H9 (cell line): ENCODE measurements at places on chromosomes 2 and 18.

DNA sequence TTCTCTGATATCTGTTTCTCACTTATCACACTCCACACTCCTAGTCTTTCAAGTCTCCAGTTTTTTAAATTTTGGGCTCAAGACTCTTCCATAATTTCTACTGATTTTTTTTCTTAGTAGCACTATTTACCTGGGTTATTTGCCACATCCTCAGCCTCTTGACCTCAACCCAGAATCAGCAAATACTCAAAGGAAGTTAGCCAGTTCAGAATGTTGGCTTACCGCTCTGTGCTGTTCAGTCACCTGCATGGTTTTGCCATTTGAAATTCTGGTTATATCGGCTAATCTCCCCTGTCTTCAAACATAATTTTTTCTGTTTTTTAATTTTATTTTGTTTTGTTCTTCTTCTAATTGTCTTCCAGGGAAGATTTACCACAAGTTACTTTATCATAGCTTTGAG lies 412.6 kb downstream of the PTH2R start:
- DNase-seq, result no peak

GRCh38 chr2:221997100-221997499 lies 301.7 kb downstream of the PAX3 start:
- DNase-seq, result no peak

DNA sequence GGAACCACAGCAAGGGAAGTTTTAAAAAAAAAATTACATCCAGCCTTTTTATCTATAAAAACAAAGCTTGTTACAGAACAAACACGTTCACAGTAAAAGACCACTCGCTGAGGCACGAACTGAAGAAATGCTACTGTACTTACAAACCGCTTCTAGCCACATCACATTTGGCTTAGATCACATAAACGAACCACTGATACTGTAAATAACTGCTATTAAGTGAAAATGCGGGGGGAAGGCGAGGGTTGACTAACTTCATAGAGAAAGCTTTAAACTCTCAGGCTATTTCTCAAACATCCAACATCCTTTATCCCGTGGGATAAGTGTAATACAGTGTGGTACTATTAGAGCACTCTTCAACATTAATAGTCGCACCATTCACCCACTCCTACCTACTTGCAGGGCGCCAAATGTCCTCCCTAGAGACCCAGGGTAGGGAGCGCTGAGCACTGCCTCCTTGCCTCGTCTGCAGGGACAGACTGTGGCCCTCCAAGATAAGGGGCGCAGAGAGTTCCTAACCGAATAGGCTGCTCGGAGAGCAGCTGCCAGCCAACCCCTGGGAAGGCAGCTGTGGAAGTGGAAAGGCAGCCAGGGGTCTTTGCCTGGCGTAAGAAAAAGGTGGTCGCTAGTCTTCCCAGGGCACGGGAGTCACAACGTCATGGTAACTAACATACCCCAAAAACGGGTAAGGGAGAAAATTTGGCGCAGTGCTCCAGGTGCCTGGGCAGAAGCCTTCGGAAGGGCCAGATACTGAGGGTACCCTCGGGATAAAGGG lies 854 bp downstream of the GPR155 start:
- peak; percentile 41 for DNase-seq

DNA sequence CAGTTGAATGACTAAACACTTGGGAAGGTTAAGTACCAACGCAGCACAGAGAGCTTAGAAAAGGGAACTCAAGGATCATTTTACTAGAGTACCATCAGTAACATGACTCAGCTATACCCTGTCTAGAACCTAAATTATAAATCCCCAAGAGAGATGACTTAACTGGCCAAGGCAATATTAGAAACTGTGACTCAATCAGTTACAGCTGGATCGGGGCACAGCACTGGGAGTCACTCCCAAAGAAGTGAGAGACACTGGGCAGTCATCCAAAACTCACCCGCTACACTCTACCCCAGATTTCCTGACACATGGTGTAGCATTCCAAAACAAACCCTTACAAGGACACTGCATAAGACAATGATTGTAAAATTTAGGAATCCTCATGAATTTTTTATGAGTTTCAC lies 17.7 kb downstream of the IWS1 start:
- no peak for DNase-seq

- DNase-seq, result no peak
Observed at GRCh38 chr18:48472610-48473009, 63.4 kb upstream of the ZBTB7C start.

GRCh38 chr2:42367835-42368234 lies 6.8 kb upstream of the COX7A2L start:
- no peak for DNase-seq

GRCh38 chr18:58891776-58892175 lies 27.1 kb downstream of the ZNF532 start:
- DNase-seq, result no peak

DNA sequence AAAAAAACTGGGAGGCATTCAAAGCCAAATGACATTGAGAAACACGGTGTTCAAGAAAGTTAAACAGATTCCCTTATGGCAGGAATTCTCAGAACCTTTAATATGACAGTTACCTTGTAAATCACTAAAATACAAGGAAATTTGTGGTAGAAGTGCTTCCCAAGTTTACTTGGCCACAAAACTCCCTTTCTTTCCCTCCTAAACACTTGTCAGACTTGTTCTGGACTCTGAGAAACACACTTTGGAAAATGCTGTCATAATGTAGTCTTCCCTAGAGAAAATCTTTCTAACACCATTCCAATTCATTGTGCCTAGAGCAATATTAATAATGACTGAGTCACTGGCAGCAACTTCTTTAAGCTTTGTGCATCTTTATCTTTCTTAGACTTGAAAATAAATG lies 140.4 kb downstream of the ANKRD44 start:
- DNase-seq, result no peak

DNA sequence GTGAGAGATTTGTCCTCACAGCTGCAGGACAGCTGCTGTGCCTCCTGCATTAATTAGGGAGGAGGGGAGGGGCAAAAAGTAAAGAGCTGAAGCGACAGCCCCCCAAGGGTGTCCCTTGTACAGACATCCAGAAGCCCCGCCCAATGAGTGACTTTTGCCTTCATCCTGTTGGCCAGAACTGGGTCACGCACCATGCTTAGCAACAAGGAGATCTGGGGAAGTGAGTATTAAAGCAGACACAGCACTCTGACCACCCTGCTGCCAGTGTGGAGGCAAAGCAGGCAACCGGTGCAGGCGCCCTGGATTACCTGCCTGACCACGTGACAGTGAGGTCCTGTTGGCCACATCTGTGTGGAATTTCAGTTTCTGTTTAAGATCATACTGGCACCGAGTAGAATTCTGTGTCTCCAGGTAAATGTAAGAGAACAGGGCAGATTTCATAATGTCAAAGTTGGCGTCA lies 21.5 kb upstream of the BIN1 start:
- DNase-seq, result peak; percentile 93

DNA sequence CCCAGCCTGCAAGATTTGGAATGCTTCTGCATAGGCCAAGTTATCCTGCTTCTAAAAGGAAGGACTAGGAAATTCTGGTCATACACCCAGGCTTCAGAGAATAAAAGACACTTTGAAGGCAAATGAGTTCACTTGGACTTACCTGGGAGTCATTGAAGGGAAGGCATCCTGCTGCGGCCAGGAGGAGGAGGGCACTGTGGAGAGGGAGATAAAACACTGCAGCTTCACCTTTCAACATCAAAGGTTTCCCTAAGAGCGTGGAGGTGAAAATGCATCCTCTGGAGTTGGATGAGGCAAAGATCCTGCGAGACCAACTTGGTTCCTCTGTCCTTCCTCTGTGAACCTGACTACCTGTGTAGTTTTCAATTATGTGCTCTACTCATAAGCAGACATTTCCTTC lies 79.5 kb upstream of the RIOK3 start:
- no peak for DNase-seq

GRCh38 chr2:183215917-183216316 lies 91.7 kb downstream of the NUP35 start:
- DNase-seq, result no peak

DNA sequence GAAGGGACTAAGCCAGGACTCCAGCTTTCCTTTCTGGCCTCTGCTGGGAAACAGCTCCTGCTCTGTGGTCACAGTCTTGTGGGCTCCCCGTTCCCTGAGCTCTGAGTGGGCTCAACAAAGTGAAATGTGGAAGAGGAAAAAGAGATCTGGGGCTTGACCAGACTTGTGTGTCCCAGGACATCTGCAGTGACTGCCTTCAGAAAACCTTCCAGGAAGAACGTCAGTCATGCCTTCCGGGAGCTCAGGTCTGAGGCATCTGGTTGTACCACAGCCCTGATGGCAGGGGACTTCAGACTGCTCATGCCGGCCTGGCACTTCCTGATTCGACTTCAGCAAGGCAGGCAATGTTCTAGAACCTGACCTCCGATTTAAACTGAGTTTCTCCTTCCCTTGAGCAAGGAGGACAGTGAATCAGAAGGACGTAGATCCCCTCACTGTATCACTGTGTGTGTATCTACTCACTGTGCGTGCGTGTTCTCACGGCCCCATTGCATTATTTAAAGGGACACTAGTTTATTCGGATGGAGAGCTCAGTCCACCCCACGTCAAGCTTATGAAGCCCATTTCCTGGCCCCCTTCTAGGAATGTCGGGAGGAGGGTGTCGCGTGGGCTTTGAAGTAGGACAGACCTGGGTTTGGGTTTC lies 548 bp upstream of the FBLN7 start:
- no peak for DNase-seq

DNA sequence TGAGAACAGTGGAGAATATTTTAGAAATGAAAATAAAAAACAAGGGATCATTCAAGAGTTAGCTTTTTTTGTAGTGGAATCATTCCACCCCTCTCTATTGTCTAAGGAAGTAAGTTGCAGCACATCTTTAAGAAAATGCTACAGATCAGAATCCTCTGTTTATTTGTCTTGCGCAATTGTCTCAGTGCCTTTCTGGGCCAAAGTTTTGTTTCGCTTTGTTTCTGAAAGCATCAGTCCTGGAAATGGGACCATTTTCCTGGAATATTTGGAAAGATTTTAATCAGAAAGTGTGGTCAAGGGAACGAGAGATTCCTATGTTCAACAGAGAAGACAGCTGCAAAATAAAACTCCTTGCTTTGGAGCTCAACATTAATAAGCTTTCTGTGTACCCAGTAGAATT lies 74.0 kb downstream of the NRXN1 start:
- no peak for DNase-seq

GRCh38 chr2:178845566-178846457 lies 38.6 kb upstream of the TTN start:
- DNase-seq, result no peak

DNA sequence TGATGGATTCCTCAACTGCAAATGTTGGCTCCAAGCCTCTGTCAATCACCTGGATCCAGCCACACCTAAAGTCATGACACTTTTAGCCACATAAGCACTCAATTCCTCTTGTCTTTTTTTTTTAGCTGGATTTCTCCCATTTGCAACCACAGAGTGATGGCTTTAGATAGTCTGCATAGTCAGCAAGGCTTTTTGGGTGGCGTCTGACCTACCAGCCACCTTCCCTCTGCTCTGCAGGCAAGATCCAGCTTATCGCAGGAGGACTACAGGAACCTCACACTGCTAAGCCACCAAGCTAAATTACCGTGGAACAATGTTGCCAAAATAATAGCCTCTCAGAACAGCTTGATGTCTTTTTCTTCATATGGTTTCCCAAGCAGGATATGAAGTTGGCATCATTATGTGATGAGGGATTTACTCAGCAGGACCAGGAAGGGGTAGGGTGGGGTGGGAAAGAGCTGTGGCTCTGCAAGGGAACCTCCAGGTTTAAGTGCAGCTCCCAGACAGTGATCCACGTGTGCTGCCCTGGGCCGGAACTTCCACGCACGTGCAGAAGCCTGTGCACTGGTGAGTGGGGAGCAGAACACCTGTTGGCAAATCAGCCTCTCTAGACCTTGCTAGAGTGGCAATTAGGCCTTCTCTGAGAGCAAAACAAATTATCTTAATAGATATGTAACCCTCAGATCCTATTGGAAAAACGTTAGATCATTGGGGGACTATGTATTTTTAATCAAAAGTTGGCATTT lies 170.6 kb upstream of the NCK2 start:
- DNase-seq, result no peak

GRCh38 chr2:45242161-45242741 lies 233.0 kb upstream of the SIX2 start:
- DNase-seq, result no peak

GRCh38 chr2:184294831-184295230 lies 303.5 kb upstream of the ZNF804A start:
- DNase-seq, result no peak

- no peak for DNase-seq
Observed at GRCh38 chr2:145156199-145156598, 636.3 kb upstream of the ZEB2 start.

GRCh38 chr2:3483227-3483985 lies 35.9 kb downstream of the ADI1 start:
- peak; percentile 98 for DNase-seq

GRCh38 chr2:232396683-232397082 lies 10.0 kb upstream of the ALPG start:
- no peak for DNase-seq

- DNase-seq, result no peak
Observed at GRCh38 chr18:25234740-25235345, 117.1 kb downstream of the ZNF521 start.

- DNase-seq, result no peak
Observed at GRCh38 chr2:44707945-44708660, 233.4 kb upstream of the SIX3 start.

GRCh38 chr18:23276451-23276850 lies 141.2 kb downstream of the CABLES1 start:
- DNase-seq, result no peak

- DNase-seq, result no peak
Observed at GRCh38 chr2:8432706-8433336, 249.0 kb upstream of the ID2 start.

- no peak for DNase-seq
Observed at GRCh38 chr2:109447251-109447661, 166.5 kb downstream of the SEPTIN10 start.

DNA sequence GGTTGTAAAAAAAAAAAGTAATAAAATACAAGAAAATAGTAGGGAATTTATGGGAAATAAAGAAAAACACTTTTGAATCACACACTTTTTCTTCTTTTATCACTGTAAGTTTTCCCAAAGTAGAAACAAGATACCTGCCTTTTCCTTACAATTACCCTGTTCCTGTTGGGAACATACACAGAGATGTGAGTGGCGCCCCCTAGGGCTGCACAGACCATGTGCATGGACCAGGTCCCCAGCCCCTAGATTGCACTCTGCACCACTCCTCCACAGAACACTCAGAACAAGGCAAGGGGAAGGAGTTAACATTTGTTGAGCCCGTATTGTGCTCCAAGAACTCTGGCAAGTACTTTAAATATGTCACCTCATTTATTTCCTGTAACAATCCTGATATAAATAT lies 118.7 kb upstream of the NRP2 start:
- peak; percentile 64 for DNase-seq

- DNase-seq, result no peak
Observed at GRCh38 chr18:54776282-54776977, 51.8 kb upstream of the RAB27B start.

DNA sequence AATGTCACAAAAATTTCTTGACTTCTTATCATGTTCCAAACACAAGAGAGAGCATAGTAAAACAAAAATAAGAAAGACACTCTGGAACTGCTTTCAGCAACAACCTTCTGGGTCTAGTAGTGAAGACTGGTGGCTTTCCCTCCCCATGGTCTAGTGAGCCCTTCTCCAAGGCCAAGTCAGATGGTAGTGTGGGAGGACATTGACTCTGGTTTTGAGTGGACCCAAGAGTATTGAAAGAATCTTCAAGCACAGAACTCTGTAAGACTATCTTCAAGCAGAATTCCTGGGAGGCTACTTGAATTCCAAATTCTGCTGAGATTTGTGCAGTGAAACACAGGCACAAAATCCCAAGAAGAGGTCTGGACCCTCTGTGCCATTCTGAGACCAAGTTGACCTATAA lies 21.1 kb downstream of the ANTXR1 start:
- no peak for DNase-seq

- DNase-seq, result no peak
Observed at GRCh38 chr2:55482186-55482884, 37.2 kb upstream of the CFAP36 start.

- no peak for DNase-seq
Observed at GRCh38 chr2:25194576-25195122, 26.3 kb upstream of the POMC start.
